ENCODE measurements at places on chromosomes 4 and X.

- no peak for DNase-seq
Measured at GRCh38 chr4:87806520-87806919, 7.2 kb downstream of the IBSP start.

GRCh38 chrX:53223068-53223693, 1.8 kb downstream of the KDM5C start:
- DNase-seq, result no peak

DNA sequence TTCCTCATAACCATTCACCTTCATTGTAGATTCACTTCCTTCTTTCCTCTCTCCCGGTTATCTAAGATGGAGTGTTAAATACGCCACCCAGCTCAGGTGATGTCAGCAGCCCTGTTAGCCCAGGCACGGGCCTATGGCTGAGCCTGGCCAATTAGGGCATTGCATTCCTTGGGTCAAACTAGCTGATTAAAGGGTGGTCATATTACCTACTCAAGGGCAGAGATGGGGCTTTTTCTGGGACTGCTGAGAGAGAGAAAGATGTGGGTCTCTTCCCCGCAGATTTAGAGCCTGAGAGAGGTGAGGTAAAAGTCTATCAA, 39.9 kb upstream of the AFAP1 start:
- no peak for DNase-seq

DNA sequence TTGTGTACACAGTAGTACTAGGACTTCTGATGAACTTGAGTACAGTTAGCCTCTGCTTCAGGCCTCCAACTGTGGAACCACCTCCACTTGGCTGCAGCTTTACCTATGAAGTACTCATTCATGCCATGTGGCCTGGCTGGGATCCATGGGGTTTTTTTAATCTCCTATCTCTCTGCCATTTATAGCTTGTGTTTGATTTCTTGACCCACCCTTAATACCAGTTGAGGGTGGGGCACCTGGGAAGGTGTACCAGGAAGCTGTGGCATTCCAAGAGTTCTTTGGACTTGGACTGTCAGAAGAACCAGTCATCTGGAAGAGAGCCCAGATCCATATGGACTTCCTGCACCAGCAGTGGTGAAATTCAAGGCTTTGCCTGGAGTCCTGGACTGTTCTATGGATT, 230.1 kb downstream of the SHROOM3 start:
- no peak for DNase-seq

DNA sequence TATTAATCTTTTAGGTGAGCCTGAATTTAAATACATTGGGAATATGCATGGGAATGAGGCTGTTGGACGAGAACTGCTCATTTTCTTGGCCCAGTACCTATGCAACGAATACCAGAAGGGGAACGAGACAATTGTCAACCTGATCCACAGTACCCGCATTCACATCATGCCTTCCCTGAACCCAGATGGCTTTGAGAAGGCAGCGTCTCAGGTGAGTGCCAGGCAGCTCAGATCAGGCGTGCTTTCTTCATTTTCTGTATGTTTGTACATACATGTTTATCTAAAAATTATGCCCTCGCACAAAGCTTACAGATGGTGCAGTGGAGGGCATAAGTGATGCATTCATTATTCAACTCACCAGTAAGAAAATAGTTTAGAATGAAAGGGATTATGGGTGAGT, 85.6 kb downstream of the CPE start:
- no peak for DNase-seq

DNA sequence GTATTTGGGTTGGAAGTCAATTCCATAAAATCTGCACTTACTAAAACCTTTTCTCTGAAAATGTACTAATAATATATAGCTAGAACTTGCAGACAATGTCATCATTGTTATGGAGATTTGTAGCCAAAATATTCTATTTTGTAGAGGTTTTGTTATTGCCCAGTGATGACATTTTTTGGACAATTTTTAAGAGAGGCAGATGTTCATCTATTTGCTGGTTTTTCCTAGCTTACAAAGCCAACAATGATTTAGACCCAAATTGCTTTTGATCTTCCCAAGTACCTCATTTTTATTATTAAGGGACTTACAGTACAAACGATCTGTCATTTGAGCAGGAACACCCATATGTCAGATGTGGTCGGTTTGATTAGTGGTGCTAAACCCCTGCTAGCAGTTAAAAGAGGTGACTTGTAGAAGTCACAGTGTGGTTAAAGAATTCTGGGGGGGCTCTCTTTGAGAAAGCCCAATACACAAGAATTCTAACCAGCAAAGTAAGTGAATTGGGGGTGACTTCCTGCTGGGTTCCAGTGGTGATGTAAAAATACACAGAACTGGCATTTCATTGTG, 136.2 kb downstream of the KIT start:
- DNase-seq, result no peak

- no peak for DNase-seq
Measured at GRCh38 chr4:81040012-81040659, 9.6 kb downstream of the BMP3 start.

- DNase-seq, result no peak
Measured at GRCh38 chrX:10450229-10450958, 170.0 kb downstream of the MID1 start.

DNA sequence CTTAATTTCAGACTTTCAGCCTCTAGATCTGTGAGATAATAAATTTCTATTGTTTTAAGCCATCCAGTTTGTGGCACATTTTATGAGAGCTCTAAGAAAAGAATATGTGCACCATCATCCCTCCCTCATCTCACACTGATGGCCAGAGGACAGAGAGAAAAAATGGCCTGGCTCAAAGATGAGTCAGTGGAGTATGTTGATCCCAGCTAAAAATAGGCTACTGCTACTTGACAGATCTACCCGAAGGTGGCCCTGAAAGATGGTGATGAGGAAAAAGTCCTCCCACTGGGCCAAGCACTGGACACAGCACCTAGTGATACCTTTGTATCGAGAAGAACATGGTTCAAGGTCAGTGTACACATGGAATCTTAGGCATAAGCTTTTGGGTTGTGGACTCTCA, 38.2 kb upstream of the DCTD start:
- DNase-seq, result no peak

- DNase-seq, result no peak
Measured at GRCh38 chr4:148053298-148054003, 321.6 kb downstream of the ARHGAP10 start.

GRCh38 chr4:118997601-118998000, 108.9 kb downstream of the SYNPO2 start:
- DNase-seq, result no peak

- no peak for DNase-seq
Measured at GRCh38 chr4:73718375-73719373, 21.7 kb upstream of the CXCL8 start.

DNA sequence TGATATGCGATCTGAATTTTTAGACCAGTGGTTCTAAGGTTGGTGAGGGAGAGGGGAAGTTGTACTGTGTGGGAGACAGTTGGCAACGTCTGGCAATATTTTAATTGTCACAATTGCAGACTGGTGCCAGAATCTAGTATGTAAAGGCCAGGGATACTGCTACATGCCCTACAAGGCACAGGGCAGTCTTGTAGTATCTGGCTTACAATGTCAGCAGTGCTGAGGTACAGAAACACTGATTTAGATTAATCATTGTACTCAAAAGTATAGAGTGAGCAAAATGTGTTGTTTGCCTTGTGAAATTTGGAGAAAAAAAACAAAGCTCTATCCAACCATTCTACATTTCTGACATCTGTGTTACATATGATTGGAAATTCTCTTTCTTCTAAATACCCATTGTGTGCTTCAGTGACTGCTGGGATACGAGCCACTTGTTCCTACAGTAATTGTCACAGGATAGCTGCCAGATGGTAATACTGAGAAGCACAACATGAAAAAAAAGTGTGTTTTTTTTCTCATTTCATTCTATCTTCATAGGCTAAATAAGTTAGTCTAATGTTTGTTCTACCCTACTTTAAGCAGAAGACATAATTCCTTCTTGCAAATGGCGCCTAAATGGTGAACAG, 526.7 kb upstream of the AGA start:
- DNase-seq, result no peak

- DNase-seq, result no peak
Measured at GRCh38 chr4:153809916-153810810, 21.3 kb upstream of the SFRP2 start.

- DNase-seq, result no peak
Measured at GRCh38 chr4:86442881-86443280, 83.0 kb upstream of the MAPK10 start.

- DNase-seq, result peak; percentile 54
Measured at GRCh38 chrX:154378059-154378798, 866 bp upstream of the EMD start.

DNA sequence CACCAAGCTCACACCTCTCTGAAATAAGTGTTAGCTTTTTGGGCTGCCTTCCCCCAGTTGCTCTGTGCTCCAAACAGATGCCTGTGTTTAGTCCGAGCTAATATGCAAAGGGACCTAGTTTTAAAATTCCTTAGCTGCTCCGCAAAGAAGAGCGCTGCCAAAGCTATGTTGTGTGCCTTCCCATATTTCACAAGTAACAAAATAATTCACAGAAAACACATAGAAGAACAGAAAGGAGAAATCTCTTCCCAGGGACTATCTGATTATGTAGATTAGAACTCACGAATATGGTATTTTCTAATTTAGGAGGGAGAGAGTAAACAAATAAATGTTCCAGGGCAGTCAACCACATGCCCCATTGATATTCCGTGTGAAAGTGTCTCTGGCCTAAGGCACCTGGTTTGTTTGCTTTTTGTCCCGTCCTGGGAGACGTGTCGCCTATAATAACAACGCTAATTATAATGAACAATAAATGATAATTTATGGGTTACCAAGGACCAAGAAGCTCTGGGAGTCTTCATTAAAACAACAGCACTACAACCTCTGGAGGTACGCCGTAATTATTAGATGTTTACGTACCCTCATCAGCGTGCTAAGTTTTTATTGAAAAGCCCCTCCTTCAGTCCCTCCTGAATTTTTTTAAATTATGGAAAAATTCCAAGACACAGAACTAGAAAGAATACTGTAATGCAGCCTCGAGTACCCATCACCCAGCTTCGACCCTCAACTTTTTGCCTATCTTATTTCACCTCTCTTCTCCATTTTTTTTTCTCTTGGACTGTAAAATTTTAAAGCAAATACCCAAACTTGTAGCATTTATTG, 1.2 kb upstream of the CCNG2 start:
- DNase-seq, result no peak

DNA sequence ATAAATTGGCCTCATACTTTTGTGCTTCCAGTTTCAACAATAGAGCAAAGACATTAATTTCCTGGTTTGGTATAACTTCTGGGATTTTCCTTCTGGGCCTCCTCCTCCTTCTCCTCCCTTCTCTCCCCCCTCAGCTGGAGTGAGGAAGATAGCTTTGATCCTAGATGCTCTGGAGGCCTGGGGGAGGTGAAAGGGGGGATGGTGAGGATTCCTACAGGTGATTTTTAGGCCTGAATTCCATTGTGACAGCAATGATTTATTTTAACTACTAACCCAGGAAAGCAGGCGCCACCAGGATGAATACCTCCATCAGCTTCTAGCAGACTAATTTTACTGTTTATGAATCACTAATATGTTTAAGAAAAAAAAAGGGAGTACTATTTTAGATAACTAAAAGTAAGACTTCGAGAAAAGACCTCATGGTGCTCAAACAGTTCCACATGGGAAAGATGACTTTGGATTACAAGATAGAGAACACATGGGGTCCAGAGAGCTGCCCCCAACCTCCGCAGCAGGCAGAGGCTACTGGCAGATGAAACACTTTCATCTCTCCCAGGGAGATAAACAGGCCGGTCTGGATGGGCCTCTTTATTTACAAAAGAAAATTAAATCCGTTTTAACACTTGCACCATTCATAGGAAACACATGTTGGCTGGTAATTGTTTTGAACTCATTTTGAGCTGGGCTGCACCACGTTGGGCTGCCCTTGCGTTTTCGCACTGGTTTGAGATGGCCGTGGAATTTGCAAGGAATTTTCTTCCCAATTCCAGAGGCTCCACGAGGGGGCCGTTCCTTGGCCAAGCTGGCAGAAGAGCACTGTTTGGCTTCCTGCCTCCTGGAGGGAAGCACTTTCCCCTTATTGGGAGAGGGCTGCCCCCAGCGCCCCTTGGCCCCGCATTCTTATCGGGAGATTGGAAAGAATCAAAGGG, 125.1 kb upstream of the STX18 start:
- DNase-seq, result no peak

DNA sequence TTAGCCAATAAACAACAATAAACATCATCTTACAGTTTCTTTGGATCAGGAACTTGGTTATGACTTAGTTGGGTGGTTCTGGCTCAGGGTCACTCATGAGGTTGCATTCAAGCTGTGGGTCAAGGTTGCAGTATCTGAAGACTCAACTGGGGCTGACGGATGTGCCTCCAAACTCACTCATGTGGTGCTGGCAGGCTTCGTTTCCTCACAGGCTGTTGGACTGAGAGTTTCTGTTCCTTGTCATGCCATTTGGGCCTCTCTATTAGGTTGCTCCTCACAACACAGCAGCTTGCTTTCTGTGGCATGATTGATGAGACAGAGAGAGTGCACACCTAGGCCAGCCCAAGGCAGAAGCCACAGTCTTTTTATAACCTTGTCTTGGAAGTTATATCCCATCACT, 20.7 kb downstream of the FRMPD3 start:
- no peak for DNase-seq

GRCh38 chr4:74638689-74639088, 155.6 kb downstream of the BTC start:
- DNase-seq, result no peak

- DNase-seq, result no peak
Measured at GRCh38 chr4:93103042-93103441, 725.5 kb upstream of the ATOH1 start.

- no peak for DNase-seq
Measured at GRCh38 chrX:111007238-111007637, 88.8 kb upstream of the PAK3 start.

DNA sequence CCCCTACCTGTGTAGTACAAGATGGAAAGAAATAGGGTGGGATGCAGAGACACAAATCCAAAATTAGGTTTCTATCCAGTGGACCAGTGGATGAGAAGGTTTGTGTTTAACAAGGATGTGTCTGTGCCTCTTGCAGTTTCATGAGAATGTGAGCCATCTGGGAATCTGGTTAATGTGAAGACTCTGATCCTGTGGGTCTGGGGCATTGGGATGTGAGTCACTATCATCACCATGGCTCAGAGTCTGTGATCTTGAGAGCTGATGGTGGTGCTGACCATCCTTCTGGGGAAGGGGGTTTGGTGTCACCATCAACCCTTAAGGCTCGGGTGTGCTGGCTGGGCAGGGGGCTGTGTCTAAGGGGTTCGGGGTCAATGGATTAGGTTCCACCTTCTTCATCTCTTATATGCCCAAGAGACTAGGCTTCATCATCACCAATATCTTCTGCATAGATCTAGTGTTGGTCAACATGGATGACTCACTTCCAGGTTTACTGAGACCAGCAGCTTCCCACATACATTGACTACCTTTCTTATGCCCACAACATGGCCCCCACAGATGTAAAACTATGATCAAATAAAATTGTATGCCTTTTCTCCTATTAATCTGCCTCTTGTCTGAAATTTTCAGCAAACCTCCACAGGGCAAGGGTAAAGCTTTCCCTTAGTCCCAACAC, 65.7 kb upstream of the MID1 start:
- no peak for DNase-seq

- no peak for DNase-seq
Measured at GRCh38 chrX:17028356-17028755, 81.9 kb downstream of the REPS2 start.

Data from D721Med (cell line).